ENCODE measurements at places on chromosomes 16 and 17. TPM values are rescaled to one million over a fixed set of nuclear protein-coding genes. Genes with fewer than 3 reads are reported as not detected.

The ACSM2A gene
- total RNA-seq: not detected

The SLC6A2 gene
- 0.10 TPM for total RNA-seq

The CYB5B gene
- total RNA-seq: 38.5 TPM

The SDK2 gene
- total RNA-seq: 13.8 TPM

The CD300H gene
- not detected for total RNA-seq

The TUBG1 gene
- total RNA-seq: 29.9 TPM

The CLEC3A gene
- not detected for total RNA-seq

The APRT gene
- 28.3 TPM for total RNA-seq

The MAFG gene
- 9.5 TPM for total RNA-seq

The SLC2A4 gene
- 0.16 TPM for total RNA-seq

The KRTAP9-4 gene
- not detected for total RNA-seq

The TBKBP1 gene
- total RNA-seq: 14.1 TPM

The CES5A gene
- 0.47 TPM for total RNA-seq

Data from motor neuron (in vitro differentiated cells).